ENCODE measurements at places on chromosomes 13 and 19.

- DNase-seq: peak; percentile 69
Measured at GRCh38 chr13:98918771-98919170, 59.1 kb downstream of the DOCK9 start.

DNA sequence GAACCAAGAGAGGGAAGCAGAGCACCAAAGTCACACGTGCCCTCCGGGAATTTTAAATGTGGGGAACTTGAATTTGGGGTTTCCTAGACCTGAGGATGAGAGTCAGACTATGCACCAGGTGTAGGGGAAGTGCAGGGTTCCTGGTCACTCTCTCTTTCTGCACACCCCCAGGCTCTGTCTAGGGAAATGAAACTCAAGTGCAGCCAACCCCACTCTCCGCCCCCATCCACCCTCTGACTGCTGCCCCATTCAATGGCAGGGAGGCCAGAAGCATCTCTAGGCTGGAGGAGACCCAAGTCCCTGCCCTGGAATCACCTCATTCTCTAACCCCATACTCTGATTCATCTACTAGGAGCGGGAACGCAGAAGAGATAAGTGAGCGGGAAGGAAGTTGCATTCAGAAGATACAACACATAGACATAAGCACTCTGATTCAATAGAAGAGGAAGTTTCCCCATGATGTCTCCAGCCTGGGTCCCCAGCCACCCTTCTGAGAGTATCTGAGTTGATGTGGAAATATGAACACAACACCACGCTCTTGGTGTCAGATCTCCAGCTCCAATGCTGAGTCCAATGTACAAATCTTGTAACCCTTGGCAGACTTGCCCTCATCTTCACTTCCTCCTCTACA is 4.7 kb upstream of the SIGLEC14 start:
- no peak for DNase-seq

DNA sequence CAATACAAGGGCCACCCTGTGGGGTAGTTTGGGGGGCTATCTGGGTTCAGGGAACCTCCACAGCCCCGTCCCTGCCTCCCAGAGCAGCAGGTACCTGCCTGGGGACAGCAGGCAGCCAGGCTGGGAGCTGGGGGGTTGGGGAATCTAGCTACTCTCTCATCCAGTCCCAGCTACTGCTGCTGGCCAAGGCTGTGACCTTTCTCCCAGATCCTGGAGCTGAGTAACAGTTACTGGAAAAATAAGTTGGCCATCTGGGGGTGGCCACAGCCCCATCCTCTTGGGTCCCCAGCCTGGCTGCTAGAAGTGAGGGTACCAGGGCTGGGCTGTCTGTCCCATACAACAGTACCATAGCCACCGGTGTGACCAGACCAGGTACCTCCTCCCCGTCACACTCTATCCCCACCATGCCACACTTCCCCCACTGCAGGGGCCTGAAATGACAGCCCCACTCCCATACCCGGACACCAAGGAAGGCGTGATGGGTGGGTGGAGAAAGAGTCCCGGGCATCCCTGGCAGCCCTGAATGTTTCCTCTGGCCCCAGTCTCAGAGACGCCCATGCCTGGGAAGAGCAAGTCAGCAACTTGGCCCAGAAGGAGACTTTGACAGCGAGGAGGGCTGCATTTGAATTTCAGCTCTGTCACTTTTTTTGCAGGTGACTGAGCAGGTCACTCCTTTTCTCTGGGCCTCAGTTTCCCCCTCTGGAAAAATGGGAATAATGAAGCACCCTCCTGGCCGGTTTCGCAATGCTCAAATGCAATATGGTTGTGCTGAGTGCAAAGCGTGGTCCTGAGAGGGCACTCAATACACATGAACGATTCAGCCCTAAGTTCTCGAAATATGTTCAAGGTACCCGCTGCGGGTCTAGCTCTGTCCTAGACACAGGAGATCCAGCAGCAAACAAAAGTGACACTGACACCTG is 30.7 kb upstream of the NFIC start:
- DNase-seq: no peak

DNA sequence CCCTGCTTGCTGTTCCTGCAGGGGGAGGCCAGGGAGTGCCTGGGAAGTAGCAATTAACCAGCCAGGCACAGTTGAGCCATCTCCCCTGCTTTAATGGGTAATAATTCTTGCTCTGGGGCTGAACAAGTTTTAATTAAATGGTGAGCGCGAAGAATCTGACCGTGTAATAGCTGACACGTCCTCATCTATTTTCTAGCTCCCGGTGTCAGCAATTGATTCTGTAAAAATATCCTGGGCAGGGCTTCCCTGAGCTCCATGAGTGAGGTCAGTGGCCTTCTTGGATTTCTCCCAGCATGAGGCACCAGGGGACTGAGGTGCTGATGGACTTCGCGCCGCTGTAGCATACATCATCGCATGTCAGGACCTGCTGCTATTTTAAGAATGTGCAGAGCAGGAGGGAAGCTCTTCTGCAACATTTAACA is 26.9 kb downstream of the SIPA1L3 start:
- DNase-seq: no peak

DNA sequence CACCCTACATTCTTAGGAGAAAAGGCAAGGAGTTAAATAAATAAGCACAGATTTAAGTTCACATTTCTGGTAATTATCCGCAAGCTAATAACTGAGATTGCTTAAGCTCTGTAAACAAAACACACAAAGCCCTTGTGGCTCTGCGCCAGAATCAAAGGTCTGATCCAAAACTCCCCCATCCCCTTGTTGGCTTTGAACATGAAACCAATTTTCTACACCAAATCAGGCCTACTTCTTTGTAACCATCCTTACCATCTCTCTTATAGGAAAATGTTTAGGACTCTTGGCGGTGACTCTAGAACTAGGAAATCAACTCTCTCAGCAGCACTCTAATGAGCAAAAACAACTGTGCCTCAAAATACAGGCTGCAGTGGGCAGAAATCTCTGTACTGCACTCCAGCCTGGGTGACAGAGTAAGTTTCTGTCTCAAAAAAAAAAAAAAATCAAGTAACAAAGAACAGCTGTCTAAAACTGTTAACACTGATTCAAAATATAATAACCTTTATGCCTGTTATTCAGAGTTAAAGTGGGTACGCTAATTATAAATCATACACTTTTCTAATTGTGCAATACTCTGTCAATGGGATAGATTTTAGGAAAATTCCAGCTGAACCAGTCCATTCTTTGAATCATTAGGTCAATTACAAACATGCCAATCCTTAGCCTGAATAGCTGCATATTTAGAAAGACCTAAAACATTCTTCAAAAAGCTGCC is 25.8 kb downstream of the ABCC4 start:
- no peak for DNase-seq

GRCh38 chr19:50708179-50708879 is 11.3 kb downstream of the SHANK1 start:
- no peak for DNase-seq

GRCh38 chr13:97106323-97106722 is 112.0 kb upstream of the OXGR1 start:
- no peak for DNase-seq

GRCh38 chr19:32649751-32650150 is 25.2 kb downstream of the ANKRD27 start:
- no peak for DNase-seq

- DNase-seq: no peak
Measured at GRCh38 chr13:43661161-43661830, 125.5 kb downstream of the ENOX1 start.

DNA sequence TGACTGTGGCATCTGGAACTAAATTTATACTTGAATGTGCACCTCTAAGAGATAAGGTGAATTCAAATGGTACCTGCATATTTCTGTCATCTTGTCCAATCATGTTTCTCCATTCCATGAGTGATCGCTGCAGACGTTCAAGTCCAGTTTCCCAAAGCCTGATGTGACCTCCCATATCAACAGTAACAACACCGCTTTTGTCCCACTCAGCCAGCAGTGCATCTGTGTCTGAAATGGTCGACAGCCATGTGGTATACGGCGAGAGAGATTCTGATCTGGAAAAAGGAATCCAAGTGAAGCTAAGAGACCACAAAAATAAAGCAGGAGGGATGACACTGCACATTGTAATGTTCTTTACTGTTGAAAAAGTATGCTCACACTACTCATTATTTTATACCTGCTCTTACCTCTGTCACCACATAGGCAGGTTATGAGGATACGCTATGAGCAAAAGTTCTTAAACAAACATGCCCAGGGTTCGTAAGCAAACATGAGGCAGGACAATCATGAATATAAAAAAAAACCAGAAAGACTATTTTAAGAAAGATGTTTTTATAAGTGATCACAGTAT is 213.6 kb downstream of the RGCC start:
- no peak for DNase-seq

- peak; percentile 8 for DNase-seq
Measured at GRCh38 chr13:110615322-110616102, at the start of gene NAXD. Gene NAXD, plus strand, starts transcription at chr13:110615545. Its CDS starts 57 bp downstream, at chr13:110615602.

DNA sequence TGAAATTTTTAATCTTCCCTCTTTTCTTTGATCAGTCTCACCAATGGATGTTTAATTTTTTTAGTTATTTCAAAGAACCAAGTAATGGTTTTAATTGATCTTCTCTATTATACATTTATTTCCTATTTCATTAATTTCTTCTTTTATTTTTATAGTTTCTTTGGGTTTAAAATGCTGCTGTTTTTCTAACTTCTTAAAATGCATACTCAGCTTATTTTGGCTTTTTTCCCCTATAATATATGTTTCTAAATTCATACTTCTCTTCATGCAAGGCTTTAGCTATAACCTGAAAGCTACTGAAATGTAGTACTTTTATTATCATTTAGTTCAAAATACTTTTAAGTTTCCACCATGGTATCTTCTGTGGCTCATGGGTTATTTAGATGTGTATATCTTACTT is 53.9 kb downstream of the ANKRD10 start:
- no peak for DNase-seq

- DNase-seq: no peak
Measured at GRCh38 chr19:17107546-17108452, 32.2 kb downstream of the MYO9B start.

- DNase-seq: no peak
Measured at GRCh38 chr19:1453525-1454364, 3.8 kb downstream of the APC2 start.

GRCh38 chr19:38686530-38686888 is 39.1 kb downstream of the ACTN4 start:
- no peak for DNase-seq

- no peak for DNase-seq
Measured at GRCh38 chr19:20321139-20321763, 154.2 kb downstream of the ZNF486 start.

DNA sequence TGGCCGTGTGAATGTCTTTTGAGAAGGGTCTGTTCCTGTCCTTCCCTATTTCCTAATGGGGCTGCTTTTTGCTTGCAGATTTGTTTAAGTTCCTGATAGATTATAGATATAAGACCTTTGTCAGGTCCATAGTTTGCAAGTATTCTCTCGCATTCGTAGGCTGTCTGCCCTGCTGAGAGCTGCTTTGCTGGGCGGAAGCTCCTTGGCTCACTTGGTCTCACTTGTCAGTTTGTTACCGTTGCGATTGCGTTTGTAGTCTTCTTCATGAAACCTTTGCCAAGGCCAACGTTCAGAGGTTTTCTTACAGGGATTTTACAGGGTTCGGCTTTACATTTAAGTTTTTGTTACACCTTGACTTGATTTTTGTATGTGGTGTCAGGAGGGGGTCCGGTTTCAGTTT is 44.0 kb upstream of the TFDP1 start:
- DNase-seq: no peak

DNA sequence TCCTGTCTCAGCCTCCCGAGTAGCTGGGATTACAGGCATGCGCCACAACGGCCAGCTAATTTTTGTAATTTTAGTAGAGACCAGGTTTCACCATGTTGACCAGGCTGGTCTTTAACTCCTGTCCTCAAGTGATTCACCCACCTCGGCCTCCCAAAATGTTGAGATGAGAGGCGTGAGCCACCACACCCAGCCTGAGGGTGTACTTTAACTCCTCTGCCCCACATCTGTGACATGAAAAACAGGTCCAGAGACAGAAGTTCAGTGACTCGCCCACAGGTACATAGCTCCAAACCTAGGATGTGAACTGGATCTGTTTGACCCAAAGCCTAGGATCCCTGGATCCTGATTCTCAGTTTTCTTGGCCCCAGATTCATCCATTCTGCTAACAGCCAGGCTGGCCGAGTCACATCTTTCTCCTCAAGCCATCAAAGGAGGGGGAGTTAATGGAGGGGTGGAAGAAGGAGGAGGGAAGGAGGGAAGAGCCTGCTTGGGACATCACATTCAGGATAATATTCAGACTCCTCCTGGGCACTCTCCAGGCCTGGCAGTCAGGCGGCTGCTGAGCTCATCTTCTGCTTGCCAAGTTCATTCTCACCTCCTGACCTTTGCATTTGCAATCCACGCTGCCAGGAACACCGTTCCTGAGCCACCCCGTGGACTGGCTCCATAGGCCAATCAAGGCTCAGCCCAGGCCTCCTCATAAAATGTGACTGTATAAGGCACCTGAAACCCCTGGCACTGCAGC is 3.1 kb downstream of the SPC24 start:
- no peak for DNase-seq

DNA sequence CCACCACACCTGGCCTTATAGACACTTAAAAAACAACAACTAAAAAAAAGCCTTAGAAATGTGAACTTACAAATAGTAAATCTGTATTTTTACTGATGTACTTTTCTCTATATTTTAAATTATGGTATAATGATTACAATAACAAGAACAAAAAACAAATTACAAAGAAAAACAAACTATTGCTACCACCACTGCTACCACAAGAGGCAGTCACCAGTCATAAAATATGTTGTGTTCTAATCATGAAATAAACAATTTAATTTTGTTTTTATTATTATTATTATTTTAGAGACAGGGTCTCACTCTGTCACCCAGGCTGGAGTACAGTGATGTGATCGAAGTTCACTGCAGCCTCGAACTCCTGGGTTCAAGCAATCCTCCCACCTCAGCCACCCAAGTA is 72.2 kb downstream of the DIAPH3 start:
- DNase-seq: no peak

- no peak for DNase-seq
Measured at GRCh38 chr13:47673009-47673850, 327.8 kb downstream of the SUCLA2 start.

DNA sequence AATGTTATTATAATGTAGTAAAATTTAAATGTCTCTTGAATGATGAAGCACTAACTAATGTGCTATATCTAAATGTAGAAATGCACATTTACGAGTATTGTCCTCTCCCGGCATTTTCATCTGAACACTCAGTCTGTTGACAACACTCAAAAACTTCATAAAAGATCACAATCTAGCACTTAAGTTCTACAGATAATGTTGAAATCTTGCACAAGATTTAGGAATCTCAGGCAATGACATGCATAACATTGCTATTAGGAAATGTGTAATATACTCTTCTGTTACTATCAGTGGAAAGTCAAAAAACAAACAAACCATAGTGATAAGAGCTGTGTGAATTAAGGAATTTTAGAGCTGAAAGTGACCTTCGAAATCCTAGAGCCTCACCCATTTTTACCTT is 37.5 kb upstream of the XPO4 start:
- no peak for DNase-seq

- DNase-seq: peak; percentile 45
Measured at GRCh38 chr19:19460761-19461265, 54.5 kb downstream of the TSSK6 start.

DNA sequence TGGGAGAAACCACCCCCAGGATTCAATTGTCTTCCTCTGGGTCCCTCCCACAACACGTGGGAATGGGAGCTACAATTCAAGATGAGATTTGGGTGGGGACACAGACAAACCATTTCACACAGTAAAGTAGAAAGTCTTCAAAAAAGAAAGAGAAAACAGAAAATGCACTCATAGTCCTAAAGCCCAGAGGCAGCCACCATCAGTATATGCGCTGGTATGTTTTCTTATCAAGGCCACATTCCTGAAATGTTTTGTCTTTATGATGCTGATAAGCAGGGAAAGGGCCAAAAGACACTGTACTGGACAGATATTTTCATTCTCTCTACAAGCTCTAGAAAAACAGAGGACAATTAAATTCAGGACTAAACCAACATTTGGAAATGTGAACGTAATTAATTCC is 375.8 kb upstream of the TSHZ3 start:
- no peak for DNase-seq

- DNase-seq: no peak
Measured at GRCh38 chr13:47215736-47216135, 318.9 kb upstream of the HTR2A start.

Data from KG1 (cell line).